T-cell (primary cell): ENCODE measurements at places on chromosomes 1 and 21.

GRCh38 chr1:94801919-94802546 is 18.1 kb upstream of the SLC44A3 start:
- no peak for DNase-seq

DNA sequence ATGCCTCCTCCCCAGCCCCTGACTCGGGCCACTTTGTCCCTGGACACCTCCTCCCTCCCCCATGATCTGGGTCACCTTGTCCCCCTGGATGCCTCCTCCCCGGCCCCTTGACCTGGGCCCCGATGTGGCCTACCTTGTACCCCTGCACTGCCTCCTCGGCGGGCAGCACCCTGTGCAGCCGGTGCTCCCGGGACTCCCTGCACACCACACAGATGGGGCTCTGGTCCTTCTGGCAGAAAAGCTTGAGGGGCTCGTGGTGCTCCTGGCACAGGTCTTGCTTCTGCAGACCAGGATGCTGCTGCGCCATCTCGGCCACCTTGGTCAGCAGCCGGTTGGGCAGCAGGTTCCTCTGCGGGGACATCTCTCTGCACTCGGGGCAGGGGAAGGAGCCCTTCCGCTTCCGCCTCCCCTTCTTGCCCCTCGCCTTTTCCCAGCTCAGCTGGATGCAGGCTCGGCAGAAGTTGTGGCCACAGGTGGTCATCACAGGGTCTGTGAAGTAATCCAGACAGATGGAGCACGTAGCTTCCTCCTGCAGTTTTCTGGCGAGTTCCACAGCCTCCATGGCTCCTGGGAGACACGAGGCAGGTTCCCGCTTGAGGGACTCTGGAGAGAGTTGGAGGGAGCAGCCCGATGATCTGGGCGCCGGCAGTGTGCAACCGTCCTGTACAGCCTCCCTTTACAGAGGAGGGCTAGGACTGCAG is 2.0 kb downstream of the TRIM17 start:
- no peak for DNase-seq

DNA sequence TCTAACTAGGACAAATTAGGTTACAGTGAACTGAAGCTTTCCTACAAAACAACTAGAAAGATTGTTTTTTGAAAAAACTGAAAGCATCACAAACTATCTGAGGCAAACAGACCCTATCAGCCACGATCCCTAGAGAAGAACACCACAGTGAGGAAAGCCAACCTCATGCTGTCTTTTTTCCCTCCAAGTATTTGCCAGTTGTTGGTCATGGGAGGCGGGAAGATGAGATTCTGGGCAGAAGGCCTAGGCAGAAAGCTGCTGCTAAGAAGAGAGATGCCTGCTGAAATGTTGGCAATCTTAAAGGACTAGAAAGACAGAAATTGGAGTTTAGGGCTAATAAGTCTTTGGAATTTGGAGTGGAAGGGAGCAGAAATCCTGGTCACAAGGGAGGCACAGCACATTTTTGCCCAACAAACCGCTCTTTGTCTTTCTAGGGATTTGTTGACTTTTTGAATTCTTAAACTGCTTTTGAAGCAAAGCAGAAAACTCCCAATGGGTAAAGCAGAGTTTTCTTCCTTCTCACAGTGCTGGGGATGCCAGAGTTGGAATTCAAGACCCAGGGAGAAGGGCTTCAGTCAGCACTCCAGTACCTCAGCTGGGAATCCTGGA is 83.9 kb downstream of the MT1HL1 start:
- DNase-seq: no peak

DNA sequence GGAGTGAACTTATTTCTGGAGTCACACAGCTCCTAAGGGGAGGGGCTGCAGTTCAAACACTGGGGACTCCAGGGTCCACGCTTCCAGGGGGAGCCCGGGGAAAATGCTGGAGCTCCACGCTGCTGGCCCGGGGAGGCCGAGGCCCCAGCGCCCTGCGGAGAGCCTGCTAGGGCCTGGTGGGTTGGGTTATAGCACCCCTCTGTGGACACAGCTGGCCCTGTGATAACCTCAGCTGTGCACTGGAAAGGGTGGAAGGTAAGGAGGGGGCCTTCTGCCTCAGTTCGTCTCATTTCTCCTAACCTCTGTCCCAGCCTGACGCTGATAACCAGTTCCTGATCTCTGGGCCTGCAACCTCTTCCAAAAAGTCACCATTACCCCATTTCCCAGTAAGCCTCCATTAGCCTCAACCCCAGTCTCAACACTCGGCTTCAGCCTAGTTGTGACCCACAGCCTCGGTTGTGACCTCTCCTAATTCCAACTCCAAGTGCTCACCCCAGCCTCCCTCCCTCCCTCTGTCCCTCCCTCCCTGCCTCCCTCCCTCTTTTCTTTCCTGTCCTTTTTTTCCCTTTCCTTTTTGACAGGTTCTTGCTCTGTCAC is 7.1 kb downstream of the NBL1 start:
- DNase-seq: no peak

- DNase-seq: no peak
Measured at GRCh38 chr1:6888268-6888667, 103.0 kb downstream of the CAMTA1 start.

- no peak for DNase-seq
Measured at GRCh38 chr1:69283516-69283915, 284.2 kb upstream of the LRRC7 start.

- DNase-seq: peak; percentile 35
Measured at GRCh38 chr1:5509664-5510452, 482.4 kb downstream of the NPHP4 start.

DNA sequence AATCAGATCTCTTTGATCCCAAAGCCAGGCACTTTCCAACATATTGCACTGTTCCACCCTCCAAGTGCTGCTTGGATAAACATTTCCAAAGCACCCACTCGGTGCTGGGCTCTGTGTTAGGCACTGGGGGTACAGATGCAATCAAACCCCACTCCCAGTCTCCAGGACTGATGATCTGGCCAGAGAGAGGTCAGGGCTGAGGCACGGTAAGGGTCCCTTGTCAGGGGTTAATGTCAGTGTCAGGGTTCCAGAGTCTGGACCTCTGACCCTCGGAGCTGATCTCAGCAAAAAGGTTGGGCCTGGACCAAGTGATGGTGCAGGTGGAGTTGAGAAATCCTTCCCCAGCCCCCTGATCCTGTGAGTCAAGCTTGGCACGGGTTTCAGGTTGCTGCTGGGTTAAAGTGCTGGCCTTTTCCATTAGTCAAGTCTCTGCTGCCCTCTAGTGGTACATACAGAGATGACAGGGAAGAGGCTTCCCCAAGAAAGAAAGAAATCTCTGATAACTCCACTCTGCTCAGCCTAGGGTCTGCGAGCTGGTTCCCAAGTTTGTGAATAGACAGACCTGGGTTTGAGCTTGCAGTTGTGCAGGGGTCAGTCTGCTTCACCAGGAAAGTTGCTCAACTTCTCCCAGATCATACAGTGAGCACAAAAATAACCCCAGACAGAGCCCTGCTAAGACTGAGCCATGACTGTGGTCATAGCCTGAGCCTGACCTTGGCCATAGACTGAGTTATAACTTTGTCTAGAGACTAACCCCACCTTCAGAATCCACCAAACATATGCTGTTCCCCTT is 74.6 kb downstream of the DMRTA2 start:
- no peak for DNase-seq

GRCh38 chr1:110309767-110310166 is 29.4 kb upstream of the RBM15 start:
- DNase-seq: no peak

DNA sequence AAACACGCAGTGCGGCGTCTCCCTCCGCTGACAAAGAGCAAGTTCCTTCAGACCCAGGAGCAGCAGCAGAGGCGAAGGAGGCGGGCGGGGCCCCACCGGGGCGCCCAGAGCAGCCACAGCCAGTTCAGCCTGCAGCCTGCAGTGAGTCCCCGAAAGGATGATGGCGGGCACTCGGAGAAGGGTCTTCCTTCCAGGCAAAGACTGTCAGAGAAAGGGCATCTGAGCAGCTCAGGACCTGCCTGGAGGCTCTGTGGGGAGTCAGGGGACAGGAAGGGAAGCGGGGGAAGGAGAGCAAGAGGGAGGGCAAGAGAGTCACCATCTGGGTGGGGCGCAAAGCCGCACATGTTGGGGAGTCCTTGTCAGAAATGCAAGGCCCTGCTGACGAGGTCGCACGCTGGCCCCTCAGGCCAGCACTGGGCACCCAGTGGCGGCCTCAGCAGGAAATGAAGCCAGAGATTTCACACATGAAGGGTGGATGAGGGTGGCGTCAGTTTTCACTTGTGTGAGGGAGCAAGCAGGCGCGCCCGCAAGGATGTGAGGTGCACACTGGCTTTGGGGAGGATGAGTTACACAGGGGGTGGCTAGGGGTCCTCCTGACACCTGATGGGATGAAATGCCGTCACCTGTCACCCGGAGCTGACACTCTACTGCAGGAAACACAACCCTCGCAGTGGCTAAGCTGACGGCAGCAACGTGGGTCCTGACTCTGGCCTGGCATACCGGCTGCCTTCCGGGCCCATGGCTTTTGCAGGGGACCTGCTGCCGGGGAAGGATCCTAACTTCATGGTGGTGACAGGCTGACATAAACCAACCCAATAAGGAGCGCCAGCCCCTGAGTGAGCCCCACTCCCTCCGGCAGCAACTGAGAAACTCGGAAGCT is 6.6 kb downstream of the LRRC47 start:
- DNase-seq: no peak

- no peak for DNase-seq
Measured at GRCh38 chr21:33256019-33256418, 10.1 kb upstream of the IL10RB start.

GRCh38 chr1:2086446-2087078 is 36.4 kb downstream of the PRKCZ start:
- DNase-seq: no peak

DNA sequence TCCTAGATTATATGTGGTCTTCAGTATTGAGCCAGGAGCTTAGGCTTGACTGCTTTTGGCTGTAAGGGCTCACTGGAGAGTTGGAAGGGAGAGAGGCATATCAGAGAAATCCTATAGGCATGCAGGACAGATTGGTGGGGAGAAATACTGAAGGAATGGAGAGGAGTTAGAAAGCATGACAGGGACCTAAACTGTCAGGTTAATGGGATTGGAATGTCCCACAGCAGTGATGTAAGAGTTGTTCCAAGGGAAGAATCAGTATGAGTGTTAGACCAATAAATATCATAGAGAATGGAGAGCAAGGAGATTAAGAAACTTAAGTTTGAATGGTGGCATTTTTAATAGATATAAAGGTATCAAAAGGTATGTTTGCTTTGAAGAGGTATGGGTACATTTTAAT is 39.7 kb downstream of the SLC35A3 start:
- no peak for DNase-seq

GRCh38 chr1:33640114-33640660 is 167.7 kb downstream of the ZSCAN20 start:
- no peak for DNase-seq

- no peak for DNase-seq
Measured at GRCh38 chr1:198169672-198170071, 12.9 kb downstream of the NEK7 start.

- DNase-seq: no peak
Measured at GRCh38 chr1:67700692-67701410, 15.8 kb downstream of the GADD45A start.

DNA sequence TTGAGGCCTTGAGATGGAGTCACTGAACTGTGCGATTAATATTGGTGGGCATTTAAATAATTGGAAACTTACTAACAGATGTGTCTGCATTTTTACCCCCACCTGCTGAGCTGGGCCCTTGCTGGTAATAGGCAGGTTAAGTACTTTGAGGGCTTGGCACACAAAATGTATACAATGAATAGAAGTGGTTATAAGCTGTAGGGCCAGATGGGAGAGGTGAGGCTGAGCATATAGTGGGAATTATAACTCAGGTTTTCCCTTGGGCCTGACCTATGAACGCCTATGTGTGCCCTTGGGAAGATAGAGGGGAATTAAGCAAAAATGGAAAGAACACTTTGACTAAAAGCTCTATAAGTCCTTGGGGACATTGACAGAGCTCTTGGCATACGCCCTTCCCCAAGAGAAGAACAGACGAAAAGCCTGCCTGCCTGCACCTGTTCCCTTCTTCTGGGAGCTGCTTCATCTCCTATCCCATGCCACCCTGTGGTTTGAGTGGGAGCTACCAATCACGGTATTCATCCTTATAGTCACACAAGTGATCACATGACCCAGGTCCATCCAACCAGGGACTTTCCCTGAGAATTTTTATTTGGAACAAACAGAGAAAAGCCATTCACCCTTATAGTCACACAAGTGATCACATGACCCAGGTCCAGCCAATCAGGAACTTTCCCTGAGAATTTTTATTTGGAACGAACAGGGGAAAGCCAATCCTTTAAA is 260.7 kb upstream of the CSF3R start:
- DNase-seq: no peak
